Fibroblast of lung (primary cell): ENCODE measurements at places on chromosomes 12 and 14. TPM values are rescaled to one million over a fixed set of nuclear protein-coding genes. Genes with fewer than 3 reads are reported as not detected.

The EPYC gene
- not detected in 2 replicates for total RNA-seq

The PPM1H gene
- total RNA-seq, result 0.51 and 3.1 TPM in 2 replicates

The ANG gene
- 5.1 and 6.4 TPM in 2 replicates for total RNA-seq

The HAL gene
- total RNA-seq, result 0.17 TPM in 1 of 2 replicates, not detected in the other

The TPH2 gene
- not detected in 2 replicates for total RNA-seq

The FLVCR2 gene
- total RNA-seq, result 2.1 and 7.3 TPM in 2 replicates

The MYH7 gene
- total RNA-seq, result not detected in 2 replicates

The RERGL gene
- total RNA-seq, result not detected in 2 replicates

The P3H3 gene
- total RNA-seq, result 72.4 and 96.3 TPM in 2 replicates

The TMEM119 gene
- 132 and 358 TPM in 2 replicates for total RNA-seq
